Esophagus squamous epithelium (tissue), 5 donors: ENCODE measurements at places on chromosomes 3 and 15. TPM values are rescaled to one million over a fixed set of nuclear protein-coding genes. Genes with fewer than 3 reads are reported as not detected.

The CHRM5 gene
- not detected for total RNA-seq

DNA sequence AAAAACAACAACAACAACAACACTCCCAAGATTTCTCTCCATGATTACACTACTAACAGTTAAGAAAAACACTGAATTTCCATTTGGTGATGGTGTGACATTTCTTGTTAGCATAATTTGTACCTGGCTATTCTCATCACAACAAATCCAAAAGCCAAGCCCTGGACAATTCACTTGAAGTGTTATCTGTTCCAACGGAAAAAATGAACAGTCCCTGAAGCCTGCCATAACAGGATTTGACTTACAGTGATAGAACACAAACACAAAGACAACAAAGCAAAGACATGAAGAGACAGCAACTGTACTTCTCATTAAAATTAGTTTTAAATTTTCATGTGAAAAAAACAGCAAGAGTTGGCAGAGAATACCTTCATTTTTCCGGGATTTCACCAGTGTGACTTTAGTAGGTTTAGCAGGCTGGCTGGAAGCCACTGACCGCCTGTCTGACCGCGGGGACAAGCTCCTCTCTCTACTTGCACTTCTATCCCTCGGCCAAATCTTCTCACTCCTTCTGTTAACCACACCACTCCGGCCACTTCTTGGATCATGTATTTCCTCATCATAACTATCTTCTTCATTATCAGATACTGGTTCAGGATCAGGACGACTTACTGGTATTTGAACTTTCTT is 56.3 kb downstream of the TJP1 start:
- H3K36me3 ChIP-seq, result no peaks in the 10 kb centered on the region
- DNase-seq, result no peak
- no peak overlapping the region for H3K4me3 ChIP-seq
- peaks cover 11% of the 10 kb centered on the region for H3K4me1 ChIP-seq
- no peak overlapping the region for H3K27ac ChIP-seq

- no peak overlapping the region for H3K27ac ChIP-seq
- H3K4me3 ChIP-seq, result peak overlapping the region; percentile 96
- H3K4me1 ChIP-seq, result peaks cover 59% of the 10 kb centered on the region
- no peak for DNase-seq
- no peaks in the 10 kb centered on the region for H3K36me3 ChIP-seq
- peaks cover 53% of the 10 kb centered on the region for H3K27me3 ChIP-seq
Measured at GRCh38 chr3:158109295-158109803, 540 bp upstream of the RSRC1 start.

GRCh38 chr3:97010881-97011657 is 196.7 kb downstream of the EPHA6 start:
- peak overlapping the region; percentile 30 for H3K27ac ChIP-seq
- H3K36me3 ChIP-seq, result no peaks in the 10 kb centered on the region
- H3K4me1 ChIP-seq, result peaks cover 5% of the 10 kb centered on the region
- no peak overlapping the region for H3K4me3 ChIP-seq

The CTXN2 gene
- total RNA-seq, result not detected
